NCI-H1417 treated with DMSO at 0.1 percent for 48 hours (cell line): ENCODE measurements at places on chromosomes 2 and 18.

DNA sequence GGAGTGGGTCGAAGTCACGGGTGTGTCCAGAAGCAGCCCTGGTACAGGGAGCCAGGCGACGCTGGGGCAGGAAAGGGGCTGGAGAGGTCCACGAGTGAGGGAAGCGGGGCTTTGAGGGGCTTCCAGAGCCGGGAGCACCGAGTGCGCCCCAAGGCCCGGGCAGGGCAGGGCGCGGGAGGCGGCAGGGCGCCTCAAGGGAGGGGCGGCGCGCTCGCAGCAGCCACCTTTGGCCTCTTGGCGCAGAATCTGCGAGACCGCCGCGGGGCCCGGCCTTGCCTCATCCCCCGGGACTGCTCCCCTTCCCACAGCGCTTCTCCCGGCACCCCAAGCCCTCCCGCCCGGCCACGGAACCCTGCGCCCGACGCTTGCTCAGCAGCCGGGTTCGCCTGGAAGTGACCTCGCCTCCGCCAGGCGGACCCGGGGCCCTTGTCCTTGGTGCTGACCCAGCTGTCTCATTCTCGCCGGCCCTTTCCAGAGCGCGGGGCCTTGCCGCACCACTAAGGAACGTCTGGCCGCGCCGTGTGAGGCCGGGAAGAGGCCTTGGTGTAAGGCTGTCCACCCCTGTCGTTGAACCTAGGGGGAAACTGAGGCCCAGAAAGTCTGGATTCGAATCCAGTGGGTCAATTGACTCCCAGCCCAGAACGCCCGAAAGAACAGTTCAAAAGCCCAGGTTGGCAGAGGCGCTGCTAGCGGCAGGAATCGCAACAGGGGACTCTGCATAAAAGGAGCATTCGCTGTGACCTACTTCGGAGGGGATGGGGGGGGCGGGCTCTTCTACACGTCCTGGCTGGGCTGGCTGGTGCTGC is 584 bp upstream of the DNER start:
- DNase-seq: no peak

DNA sequence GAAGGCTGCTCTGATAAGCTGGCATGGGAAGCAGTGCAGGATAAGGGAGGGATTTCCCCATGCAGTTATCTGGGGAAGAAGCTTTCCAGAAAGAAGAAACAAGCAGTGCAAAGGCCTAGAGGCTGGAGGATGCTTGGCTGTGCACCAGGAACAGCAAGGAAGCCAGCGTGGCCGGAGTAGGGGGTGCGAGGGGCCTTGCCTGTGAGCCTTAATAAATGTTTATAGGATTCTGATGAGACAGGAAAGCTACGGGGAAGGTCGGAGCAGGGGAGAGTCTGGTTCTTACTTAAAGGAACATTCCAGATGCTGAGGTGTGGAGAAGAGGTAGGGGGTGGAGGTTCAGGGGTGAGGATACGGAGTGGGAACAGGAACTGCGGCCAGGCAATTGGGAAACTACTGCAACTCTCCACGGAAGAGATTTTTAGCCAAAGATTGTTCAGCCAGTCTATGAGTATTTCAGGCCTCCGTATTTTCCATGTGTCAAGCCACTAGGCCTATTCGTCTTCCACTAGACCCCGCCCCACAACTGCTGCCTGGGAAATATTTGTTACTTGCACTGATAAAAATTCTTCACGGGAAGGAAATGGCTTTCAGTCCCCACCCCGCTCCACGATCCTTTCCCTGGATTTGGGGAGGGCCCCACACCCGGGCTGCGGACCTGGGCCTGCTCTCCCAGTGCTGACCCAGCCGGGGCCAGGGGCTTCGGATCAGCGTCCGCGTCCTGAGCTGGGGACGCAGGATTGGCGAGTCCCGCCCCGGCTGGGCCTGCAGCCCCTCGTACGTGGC is 516 bp downstream of the EIF2AK2 start:
- no peak for DNase-seq

DNA sequence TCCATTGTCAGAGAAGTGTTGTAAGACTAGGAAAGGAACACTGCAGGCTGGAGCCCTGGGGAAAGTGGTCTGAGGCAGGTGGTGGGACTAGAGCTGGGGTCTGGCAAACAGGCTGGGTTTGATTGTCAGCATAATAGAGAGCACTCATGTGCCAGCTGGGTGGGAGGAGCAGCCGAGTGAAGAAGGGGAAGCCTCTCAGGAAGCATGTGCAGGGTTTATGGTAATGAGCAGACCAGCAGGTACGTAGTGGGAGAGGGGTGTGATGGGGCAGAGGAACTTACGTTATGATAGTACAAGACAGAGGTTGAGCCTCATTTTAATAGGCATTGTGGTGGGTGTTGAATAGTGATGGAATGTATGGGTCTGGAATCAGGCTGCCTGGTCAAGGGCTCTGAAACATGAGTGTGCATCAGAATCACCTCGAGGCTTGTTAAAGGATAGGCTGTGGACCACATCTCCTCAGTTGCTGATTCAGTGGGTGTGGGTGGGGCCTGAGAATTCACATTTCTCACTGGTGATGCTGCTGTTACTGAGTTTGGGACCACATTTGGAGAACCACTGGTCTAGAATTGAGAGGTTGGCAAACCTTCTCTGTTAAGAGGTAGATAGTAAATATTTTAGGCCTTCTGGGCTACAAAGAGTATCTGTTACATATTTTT is 1.7 kb upstream of the MGAT5 start:
- no peak for DNase-seq

- DNase-seq: no peak
These were observed 50.3 kb downstream of the ACTR2 start for GRCh38 chr2:65277791-65278483.

DNA sequence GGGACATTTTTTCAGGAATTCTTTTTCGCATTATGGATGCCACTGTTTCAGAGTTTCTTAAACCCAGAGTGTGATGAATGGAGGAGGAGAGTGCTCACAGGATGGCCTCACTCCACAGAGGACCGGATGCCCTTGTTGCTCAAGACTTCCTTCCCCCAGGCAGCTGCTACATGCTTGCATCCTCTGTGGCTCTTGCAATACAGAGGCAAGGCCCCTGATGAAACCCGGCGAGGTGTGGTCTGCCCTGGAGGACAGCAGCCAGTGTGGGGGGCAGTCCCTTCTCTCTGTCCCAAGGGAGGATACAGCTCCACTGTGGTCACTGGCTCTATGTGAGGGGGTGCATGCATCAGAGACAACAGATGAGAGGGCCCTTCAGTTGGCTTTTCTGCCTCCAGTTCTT is 109.6 kb downstream of the SH3RF3 start:
- no peak for DNase-seq

- peak; percentile 46 for DNase-seq
These were observed 165.9 kb upstream of the ID2 start for GRCh38 chr2:8515864-8516533.
